ENCODE measurements at places on chromosomes 7 and 10.

GRCh38 chr10:84863675-84864074 is 535.3 kb downstream of the CCSER2 start:
- DNase-seq, result no peak

DNA sequence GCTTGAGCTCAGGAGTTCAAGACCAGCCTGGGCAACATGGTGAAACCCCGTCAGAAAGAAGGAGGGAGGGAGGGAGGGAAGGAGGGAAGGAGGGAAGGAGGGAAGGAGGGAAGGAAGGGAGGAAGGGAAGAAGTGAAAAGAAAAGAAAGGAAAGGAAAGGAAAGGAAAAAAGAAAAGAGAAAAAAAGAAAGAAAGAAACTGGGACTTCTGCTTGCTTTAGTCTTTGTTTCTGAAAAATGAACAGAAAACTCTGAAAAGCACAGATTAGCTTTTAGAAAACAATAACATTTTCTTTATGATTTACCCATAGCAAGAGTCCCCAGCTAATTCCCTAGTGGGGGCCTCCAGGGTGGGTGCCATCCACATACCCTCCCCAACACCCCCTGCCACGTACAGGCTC is 46.8 kb downstream of the ATOH7 start:
- DNase-seq, result no peak

DNA sequence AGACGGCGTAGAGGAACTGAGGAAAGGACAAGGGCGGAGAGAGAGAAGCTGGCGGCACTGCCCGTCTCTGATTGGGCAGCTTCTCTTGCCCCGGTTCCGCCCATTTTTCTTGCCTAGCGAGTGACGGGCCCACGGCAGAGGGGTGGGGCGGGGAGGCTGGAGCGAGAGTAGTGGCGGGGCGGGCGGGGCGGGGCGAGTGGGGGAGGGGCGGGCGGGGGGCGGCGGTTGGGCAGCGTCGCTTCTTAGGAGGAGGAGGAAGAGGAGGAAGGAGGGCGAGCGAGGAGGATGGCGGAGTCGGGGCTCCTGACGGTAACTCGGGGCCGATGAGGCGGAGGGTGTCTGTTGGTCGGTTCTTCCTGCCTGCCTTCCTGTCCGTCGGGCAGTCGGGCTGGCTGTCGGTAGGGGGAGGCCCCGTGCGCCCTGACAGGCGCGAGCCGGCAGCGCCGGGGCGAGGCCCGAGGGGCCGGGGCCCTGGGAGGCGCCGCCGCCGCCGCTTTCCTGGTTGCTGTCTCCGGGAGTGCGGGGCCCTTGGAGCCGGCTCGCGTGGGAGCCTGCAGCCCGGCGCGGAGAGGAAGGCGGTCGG is at the start of gene SHOC2:
SHOC2 (plus strand) TSS at position 256 of the 583 bp plus-strand sequence. CDS start 44,755 bp downstream, outside the sequence.
- DNase-seq, result peak; percentile 84

DNA sequence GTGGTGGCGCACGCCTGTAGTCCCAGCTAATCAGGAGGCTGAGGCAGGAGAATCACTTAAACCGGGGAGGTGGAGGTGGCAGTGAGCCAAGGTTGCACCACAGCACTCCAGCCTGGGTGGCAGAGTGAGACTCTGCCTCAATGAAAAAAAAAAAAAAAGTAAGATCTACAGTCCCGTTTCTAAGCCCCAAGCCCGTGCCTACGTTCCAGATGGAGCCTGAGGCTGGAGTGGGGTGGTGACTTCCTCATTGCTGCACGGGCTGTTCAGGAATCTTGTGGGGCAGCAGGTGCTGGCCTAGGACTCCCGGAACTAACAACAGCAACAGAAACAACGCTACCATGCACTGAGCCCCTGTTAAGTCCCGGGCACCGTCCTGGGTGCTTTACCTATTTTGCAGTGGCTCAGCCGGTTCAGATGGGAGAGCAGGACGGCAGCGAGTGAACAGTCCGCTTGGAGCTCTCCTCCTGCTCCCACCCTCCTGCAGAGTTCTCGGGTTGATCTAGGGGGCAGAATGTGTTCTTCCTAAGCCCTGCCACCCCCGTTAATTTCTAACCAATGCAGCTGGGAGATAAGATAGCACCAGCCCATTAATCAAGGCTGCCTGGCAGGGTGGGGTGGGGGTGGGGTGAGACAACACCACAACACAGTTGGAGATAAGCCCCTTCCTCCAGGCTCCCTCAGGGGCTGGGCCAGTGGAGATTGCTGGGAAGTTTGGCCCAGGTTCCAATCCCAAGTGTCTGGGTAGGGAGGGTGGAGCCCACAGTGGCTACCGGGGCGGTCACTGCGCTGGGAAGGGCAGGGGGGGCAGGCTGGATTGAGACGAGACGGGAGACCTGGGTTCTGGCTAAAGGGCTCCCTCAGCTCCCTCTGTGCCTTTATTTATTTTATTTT is 17.0 kb upstream of the SFRP5 start:
- peak; percentile 32 for DNase-seq

DNA sequence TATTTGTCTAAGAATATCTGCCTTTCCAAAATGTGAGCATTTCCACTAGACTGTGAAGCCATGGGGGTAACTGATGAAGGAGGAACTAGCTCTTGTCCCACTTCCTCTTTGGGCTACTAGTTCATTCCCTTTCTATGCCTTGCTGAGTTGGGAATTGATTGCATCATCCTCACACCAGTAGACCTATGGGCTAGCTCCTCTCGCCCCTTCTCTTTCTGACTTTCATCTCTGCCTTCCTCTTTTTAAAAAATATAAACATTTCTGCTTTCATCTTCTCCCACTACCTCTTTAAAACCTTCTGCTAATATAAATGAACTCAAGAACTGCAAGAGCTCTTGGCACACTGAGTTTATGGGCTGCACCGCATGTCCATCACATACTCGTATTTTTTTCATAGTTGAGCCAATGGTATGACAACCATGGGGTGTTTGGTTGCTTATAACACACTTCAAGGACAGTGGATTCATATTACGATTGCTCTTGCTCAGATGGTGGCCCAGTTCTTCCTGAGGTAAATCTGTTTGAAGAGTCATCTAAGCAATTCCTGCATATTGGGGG is 182.0 kb downstream of the REEP3 start:
- DNase-seq, result no peak

GRCh38 chr10:48478980-48479811 is 125.7 kb downstream of the ARHGAP22 start:
- no peak for DNase-seq

DNA sequence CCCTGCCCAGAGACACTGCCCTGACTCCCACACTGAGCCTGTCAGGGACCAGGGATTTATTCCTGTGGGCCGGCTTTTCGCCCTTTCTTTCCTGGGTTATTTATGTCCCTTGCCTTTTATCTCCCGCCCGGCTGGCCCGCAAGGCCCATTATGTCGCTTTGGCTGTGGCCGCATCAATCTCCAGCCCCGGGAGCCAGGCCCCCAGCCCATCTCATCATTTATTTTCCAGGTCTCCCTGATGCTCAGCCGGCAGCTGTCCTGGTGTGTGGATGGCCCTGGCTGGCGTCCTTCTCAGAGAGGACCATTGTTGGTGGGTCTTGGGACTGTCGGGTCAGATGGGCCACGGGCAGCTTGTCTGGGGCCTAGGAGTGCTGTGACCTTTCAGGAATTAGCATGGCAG is 82.3 kb downstream of the FAM241B start:
- no peak for DNase-seq

- DNase-seq, result no peak
Measured at GRCh38 chr7:47538846-47539311, 43.0 kb downstream of the TNS3 start.

DNA sequence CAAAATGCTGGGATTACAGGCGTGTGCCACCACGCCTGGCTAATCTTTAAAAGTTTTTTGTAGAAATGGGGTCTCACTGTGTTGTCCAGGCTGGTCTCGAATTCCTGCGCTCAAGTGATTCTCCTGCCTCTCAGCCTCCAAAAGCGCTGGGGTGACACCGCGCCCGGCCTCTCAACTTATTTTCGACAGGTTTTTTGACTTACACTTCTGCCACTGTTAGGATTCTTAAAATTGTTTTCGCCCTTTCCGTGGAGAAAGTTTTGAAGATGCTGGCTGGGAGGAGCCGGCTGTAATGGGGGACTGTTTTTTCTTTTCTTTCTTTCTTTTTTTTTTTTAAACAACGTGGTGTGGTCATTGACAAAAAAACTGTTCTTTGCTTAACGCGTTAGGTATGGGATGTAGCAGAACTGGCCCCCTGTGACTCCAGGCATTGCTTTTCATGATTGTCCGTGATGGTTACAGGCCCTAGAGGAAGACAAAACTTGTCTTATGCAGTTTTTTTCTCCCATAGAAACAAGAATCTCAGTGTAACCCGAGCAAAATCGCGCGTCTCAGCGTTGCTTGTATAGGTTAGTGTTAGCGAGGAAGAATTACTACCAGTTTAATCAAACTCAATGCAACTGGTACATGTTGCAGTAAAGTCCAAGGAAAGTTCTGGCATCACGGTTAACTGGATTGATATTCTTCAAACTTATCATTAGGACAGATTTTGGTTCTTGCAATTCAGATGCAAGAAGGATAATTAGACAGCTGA is 72.2 kb downstream of the DAGLB start:
- peak; percentile 53 for DNase-seq

GRCh38 chr10:28840202-28840601 is 162.9 kb downstream of the BAMBI start:
- no peak for DNase-seq

DNA sequence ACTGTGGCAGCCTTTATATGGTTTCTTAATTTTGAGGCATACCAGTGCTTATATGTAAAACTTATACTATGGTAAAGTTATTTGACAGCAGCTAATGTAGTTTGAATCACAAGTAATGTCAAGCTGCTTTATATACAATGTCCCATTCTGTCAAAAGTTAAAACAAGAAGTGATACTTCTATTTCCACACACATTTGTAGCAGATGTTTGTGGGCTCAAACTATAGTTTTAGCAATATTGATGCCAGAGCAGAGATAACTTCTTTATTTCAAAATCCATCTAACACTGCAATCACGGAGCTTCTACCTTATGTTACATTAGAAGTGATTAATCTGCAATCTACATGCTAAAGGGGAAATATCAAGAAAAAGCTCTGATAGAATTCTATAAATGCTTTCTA is 149.6 kb downstream of the ADK start:
- no peak for DNase-seq

- DNase-seq, result no peak
Measured at GRCh38 chr10:4159173-4159572, 374.2 kb upstream of the KLF6 start.

DNA sequence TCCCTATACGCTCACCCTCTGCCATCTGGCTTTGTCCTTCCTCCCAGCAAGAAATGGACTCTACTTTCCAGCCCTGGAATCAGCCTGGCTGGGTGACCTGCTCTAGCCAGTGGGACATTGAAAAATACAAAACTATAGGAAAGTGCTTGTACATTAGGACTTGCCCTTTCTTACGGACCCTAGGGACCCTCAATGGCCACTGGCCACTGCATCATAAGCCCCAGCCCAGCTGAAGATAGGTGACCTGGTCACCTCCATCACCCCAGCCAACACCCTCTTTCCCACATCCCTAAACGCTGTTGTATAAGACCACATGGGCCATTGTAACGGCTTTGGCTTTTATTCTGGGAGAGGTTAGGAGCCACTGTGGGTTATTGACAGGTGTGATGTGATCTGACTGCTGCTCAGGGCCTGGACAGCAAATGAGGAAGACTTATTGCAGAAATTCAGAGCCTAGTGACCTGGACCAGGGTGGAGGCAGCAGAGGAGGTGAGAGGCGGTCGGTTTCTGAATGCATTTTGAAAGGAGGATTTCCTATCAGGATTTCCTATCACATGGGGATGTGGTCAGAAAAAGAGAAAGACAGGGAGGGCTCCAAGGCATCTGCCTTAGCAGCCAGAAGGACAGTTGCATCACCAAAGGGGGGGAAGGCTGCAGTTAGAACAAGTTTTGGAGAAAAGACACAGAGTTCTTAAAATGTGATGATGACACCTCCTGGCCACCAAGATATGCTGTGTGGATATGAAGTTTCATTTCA is 2.2 kb upstream of the LMBR1 start:
- DNase-seq, result no peak

GRCh38 chr10:5666008-5666840 is at the start of gene ASB13:
Gene ASB13, minus strand, starts transcription at chr10:5666595. Its CDS starts 44 bp downstream, at chr10:5666551.
- DNase-seq, result peak; percentile 79

- DNase-seq, result no peak
Measured at GRCh38 chr7:81839708-81840369, 70.0 kb upstream of the HGF start.

DNA sequence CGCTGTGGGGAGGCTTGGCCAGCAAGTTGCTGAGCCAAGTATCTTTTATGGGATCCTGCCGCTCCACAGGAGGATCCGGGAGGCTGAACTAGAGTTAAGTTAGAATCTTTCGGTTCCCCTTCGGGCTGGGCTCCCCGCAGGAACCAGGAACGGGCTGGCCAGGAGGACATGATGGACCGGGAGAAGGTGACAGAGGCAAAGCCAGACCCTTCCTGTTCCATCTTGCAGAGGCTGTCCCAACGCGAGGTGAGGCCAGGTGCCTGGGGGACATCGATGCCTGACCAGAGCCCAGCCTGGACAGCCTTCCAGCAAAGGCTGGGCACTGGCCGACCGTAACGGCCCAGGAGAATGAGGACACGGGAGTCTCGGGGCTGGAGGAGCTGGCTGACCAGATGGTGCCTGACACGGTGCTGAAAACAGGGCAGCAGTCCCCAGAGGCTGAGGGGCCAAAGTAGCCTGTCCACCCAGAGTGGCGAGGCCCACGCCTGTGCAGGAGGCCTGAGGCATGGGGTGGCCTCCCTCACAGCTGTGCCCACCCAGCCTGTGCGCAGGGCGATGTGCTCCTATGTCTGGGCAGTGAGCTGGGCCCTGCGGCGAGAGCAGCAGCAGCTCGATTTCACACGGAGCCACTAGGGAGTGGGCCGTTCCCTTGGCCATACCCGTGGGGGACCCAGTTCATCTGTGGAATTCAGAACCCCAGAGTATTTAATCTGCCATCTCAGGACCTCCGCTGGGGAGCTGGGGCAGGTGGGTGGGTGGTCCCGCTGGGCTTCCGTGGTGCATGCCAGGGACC is 1.8 kb upstream of the PAOX start:
- DNase-seq, result no peak

GRCh38 chr10:30467651-30468338 is 33.8 kb downstream of the MAP3K8 start:
- DNase-seq, result no peak

DNA sequence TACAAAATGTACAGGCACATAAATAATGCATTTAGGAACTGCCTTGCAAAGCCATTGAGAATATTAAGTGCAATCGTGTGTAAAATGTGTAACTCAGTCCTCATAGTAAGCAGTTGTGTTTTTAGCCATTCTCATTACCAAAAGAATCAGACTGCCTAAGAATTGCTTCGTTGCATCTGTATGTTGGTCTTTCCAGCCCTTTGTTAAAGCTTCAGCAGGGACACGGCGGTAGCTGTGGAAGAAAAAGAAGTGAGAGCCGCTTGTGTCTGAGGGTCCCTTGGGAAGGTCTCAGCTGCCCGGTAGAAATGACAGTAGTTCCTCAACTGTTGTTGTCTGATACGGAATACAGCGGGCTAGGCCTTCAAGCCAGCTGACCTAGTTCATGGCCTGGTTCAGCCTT is 22.8 kb upstream of the ACSL5 start:
- no peak for DNase-seq

Data from astrocyte of the hippocampus (primary cell).